Neuronal stem cell (in vitro differentiated cells): ENCODE measurements at places on chromosomes 3 and 15.

- peak; percentile 27 for DNase-seq
Observed at GRCh38 chr3:136819392-136819730, 435 bp downstream of the SLC35G2 start.

DNA sequence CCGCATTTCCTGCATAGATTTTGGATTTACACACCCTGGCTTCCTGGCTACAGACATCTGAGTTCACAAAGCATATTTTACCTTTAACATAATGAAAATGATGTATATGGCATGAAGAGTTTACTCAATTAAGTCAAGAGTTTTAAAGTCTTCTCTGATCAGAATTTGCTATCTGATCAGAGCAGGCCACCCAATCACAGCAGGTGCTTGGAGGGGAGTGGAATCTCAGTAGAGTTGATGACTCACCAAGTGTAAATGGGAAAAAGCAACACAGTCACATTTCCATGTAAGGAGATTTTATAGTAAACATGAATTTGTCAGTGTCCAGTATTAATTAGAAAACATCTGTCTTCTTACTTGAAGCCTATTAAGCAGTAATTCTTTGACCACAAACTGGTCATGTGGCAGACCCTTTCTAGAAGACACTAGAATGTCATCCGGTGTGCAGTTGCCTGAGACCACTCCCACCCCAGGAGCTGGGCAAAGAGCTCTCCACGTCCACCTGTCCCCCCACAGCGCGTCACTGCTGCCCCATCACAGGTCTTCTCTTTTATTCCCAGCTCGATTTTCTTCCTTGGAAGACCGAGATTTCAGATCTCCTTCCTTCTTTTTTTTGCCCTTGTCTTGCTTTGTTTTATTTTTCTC lies 10.8 kb downstream of the MESD start:
- no peak for DNase-seq

- DNase-seq = no peak
Observed at GRCh38 chr3:139527265-139527664, 12.3 kb downstream of the RBP1 start.

DNA sequence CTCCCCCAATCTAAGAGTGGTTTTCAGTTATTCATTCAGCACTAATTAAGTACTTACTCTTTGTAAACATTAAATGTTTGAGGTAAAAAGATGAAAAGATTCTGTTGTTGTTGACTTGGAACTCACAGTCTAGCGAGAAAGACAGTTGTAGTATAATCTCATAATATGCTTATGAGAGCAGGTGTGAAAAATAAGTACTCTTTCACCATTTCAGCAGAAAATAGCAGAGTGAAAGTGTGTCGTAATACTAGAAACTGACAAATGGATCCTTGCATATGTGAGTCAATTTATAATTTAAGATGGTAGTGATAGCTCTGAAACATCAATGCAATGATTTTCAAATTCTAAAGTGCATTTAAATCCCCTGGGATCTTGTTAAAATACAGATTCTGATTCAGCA lies 618.8 kb upstream of the CCDC54 start:
- no peak for DNase-seq

DNA sequence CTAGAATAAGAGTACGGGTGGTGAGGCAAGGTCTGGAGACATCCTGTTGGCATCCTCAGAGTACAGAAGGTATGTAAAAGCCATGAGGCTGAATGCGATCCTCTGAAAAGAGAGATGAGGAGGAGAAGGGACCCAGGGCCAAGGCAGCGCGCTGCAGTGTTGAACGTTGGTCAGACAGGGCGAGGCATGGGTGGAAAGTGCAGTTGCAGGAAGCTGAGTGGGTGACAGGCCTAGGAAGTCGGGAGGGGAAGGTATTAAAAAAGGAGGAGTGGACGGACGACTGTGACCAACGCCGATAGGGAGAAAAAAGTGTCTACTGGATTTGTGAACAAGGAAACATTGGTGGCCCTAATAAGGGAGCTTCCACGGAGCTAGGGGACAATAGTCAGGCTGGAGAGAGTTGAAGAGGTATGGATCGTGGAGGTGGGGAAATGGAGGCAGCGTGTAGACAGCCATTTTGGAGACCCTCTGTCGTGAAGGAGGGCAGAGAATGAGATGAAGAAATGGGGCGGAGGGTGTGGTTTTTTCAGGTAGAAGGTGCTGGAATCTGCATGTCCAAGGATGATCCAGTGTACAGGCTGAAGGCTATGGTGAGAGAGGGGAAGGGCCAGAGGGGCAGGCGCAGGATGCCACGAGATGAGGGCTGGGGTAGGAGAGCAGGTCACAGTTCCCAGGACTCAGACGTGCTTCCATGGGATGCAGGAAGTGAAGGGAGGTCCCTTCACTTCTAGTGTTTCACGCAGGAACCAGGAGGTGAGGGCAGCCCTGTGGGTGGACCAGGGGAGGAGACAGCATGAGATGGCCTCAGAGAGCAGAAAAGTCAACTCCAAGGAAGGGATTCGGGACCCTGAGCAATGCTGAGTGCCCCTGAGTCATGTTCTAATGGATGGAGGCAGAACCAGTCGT lies 115.9 kb downstream of the ASB7 start:
- no peak for DNase-seq

DNA sequence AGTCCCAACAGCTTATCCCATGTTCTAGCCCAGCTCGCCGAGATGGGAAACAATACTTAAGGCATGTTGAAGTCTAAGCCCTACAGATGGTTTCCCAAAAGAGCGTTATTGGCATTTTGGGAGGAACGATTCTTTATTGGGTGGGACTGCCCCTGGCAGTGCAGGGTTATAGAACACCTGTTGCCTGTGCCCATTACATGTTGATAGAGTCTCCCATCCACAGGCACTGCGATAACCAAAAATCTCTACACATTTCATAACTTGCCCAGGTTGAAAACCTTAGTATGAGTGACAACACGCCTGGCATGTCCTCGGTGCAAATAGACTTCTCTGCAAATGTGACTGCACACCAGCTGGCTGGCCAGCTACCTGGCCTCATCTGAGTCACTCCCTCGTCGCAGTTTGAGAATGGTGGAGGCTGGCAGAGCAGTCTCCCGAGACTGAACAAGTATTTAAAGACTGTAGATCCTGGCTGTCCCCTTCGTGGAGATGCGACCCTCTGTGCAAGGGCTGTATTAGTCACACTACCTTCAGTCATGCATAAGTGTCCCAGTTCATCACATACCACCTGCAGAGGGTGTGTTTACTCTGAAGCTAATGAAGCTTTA lies 18.7 kb downstream of the ZNF80 start:
- no peak for DNase-seq

DNA sequence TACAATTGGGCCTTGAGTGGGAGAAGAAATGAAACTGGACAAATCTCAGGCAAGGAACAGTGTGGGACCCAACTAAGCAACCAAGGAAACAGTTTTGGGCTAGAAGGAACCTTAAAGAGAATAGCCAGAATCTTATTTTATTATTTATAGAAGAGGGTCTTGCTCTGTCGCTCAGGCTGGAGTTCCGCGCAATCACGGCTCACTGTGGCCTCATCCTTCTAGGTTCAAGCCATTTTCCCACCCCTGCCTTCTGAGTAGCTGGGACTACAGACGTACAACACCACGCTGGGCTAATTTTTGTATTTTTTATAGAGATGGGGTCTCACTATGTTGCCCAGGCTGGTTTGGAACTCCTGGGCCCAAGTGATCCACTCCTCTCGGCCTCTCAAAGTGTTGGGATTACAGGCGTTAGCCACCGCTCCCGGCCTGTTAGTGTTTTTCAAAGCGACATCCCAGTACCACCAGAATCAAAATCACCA lies 734 bp upstream of the WDR76 start:
- DNase-seq = no peak
